ENCODE measurements at places on chromosomes 4 and X.

GRCh38 chrX:111511477-111511876, at the start of gene SERTM2:
Gene SERTM2 (plus strand): TSS chrX:111511645. CDS start chrX:111518858, 7,213 bp downstream.
- DNase-seq, result no peak

GRCh38 chr4:151401739-151402138, 7.2 kb upstream of the FHIP1A start:
- no peak for DNase-seq

GRCh38 chrX:22748093-22748999, 251.4 kb upstream of the DDX53 start:
- DNase-seq, result no peak

- DNase-seq, result no peak
These were observed 56.7 kb downstream of the FAM114A1 start for GRCh38 chr4:38924353-38924752.

DNA sequence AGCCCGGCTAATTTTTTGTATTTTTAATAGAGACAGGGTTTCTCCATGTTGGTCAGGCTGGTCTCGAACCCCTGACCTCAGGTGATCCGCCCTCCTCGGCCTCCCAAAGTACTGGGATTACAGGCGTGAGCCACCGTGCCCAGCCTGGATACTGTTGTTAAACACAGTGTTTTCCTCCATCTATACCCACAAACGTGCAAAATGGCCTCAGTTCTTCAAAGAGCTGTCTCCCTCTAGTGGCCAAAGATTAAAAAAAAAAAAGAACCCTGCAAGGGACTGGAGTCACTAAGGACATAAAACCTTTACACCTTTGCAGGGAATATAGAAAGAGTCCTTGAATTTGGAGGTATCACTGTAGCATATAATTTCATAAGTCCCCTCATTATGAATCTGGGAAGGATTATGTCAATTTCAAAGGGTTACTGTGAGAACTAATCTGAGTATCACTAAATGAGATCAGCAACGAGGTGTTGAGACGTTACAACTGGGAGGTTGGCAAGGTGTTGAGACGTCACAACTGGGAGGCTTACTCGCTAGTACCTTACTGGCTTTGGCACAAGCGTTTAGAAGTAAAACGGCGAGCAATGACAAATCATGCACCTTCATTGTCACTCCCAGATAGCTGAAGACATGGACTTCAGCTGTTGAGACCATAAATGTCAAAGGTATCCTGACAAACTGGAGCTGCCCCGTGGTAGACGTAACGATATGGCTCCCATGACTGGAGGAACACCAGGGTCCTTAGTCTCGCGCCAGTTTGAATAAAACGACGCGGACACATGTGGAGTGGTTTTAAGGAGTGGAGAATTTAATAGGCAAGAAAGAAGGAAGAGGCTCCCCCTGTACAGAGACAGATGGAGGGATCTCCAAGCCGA, 33.4 kb upstream of the ENPP6 start:
- DNase-seq, result no peak

DNA sequence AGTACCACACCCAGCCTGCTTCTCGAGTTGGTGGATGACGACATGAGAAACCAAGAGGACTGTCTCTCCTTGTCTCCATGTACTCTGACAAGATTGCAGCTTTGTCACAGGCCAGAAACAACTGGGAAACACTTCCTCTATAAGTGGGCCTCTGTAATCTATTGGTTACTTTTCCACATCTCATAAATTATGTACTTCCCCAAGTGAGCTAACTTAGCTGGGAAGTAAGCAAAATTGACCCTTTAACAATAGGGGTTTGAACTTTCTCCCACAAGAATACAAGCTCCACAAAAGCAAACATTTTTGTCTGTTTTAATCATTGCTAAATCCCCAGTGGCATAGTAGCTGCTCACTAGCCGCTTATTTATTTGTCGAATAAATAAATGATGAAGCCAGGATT, 14.1 kb upstream of the USO1 start:
- DNase-seq, result no peak

GRCh38 chr4:185261946-185262345, 52.5 kb downstream of the SNX25 start:
- DNase-seq, result no peak

DNA sequence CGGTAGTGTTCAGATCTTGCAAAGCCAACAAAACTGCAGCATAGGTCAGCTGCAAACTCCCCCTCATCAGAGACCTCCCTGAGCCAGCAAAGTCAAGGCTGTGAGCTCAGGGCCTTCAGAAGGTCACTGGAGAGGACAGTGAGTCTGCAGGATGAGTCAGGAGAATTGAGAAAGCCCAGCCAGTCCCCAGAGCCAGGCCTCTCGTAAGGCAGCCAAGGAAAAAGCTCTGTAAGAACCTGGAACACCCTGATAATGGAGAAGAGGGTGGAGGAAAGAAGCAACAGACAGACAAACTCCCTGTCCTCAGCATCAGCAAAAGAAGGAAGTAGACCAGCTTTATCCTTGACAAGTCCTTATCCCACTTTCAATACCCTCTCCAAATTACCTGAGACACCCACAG, 33.0 kb downstream of the GRIA3 start:
- no peak for DNase-seq

DNA sequence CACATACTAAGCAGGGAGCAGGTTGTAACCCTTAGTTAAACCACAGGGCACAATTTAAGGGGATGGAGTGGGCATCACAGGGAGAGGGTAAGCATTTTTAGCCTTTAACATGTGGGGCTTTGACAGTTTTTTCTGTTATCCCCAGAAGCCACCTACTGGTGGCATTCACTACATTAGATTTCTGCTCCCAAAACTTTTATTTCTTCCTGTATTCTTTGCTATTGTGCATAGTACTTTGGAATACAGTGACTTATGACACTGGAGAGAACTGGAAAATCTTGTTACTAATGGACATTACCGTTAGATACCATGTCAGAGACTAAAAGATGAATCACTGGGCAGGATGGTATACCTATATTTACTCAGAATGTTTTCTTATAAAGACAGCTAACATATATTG, 7.3 kb downstream of the TRIM75 start:
- DNase-seq, result no peak

DNA sequence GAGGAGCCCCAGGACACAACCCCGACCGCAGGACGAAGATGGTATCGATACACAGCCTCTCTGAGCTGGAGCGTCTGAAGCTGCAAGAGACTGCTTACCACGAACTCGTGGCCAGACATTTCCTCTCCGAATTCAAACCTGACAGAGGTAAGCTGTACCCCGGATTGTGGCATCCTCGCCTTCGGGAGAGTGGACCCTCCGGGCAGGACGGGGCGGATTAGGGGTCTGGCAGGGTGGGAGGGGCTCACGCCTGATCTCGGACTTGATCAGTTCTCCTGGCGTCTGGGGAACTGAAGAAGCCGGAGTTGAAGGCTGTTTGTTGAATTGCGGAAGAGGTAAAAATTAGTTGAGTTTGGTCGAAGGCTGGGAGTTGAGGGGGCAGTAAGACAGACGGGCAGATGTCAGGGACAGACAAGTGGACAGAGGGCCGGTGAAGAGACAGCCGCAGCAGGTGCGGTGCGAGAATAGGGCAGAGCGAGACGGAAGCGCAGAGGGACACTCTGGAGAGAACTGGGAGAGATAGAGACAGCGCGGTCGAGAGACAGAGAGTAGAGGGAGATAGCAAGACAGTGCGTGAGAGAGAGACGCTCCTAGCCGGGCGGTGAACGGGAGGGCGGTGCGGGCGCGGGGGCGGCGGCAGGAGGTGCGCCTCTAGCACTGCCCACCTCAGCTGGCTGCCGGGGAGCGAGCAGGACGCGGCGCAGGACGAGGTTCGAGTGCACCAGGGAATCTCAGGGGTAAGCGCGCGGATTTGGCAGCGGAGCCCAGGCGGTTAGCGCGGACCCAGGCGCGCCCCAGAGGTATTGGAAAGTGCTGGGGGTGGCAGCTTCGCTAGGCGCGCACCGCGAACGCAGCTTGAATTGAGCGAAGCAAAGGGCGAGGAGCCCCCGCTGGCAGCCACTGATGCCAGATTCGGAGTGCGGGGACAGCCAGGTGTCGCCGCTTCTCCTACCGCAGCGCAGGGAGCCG, 23.9 kb downstream of the ARHGAP36 start:
- DNase-seq, result no peak

GRCh38 chr4:4578981-4579380, 37.1 kb upstream of the STX18 start:
- no peak for DNase-seq

GRCh38 chr4:85784947-85785346, 310.0 kb downstream of the ARHGAP24 start:
- DNase-seq, result no peak

DNA sequence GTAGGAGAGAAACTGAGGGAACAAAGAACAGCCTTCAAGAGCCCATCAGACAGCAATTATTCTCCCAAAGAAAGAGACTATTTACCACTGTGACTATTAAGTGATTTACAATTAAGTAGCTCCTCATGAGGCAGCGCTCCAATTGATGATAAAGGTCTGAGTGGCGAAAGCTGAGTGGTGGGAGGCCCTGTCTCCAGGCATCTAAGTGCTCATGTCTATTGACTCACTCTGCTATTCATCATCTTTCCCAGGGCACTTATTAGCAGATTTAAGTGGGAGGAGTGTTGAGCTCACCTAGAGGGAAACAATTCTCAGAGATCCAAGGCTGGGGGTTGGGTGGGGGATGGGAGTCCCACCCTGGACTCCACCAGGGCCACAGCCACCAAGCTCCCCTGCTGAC, 23.3 kb downstream of the AMER1 start:
- no peak for DNase-seq

- no peak for DNase-seq
These were observed 266.6 kb downstream of the NKX6-1 start for GRCh38 chr4:84232309-84233095.

- DNase-seq, result no peak
These were observed 193.4 kb upstream of the PACRGL start for GRCh38 chr4:20506827-20507226.

GRCh38 chrX:112760697-112761096, 79.9 kb downstream of the AMOT start:
- no peak for DNase-seq

GRCh38 chrX:9164533-9165426, 130.9 kb upstream of the FAM9B start:
- DNase-seq, result no peak

- no peak for DNase-seq
These were observed 46.2 kb upstream of the MID1IP1 start for GRCh38 chrX:38754818-38755718.

DNA sequence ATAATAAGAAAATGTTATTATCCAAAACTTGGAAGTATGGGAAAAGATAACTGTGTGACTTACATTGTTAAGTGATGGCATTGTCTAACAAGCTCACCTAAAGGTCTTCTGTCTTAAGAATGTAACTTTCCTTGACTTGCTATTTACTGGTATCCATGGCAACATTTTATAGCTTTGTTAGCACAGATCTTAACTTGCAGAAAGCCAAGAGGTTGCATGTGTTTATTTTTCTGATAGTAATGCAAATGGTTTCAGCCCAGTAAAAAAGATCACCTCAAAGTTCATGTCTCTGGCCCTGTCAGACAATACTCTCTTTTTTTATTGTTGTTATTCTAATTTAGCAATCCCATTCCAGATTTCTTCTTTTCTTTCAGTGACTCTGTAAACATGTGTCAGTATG, 425.3 kb downstream of the SPRY1 start:
- DNase-seq, result no peak

DNA sequence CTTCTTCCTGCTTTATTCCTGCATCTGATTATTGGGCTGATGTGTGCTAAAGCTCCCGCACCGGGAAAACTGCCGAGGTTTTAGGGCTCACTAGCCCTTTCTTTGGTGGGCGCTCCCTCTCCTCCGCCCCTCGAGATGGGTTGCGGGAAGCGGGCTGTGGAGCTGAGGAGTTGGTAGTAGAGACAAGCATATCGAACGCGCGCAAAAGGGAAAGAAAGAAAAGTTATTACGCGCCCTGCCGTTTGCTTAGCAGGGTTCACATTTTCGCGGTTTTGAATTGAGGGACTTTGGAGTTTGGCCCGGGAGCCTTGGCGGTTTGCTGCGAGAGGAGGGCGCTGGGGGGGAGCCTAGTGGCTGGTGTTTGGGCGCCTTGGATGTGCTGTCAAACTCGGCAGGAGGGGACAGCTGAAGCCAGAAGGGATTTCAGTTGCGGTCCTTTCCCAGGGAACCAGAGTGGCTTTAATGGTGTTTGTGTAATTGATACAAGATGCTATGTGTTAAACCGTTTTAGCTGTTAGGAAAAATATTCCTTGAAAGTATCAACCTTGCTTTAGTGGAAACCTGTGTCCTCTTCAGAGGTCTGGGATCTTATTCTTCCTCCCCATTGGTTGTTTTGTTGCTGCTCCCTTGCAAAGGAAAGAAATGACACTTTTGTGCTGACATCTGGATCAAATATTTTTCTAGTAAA, 1.1 kb downstream of the GAB1 start:
- no peak for DNase-seq

GRCh38 chr4:157045507-157046127, 30.3 kb upstream of the GLRB start:
- peak; percentile 51 for DNase-seq

DNA sequence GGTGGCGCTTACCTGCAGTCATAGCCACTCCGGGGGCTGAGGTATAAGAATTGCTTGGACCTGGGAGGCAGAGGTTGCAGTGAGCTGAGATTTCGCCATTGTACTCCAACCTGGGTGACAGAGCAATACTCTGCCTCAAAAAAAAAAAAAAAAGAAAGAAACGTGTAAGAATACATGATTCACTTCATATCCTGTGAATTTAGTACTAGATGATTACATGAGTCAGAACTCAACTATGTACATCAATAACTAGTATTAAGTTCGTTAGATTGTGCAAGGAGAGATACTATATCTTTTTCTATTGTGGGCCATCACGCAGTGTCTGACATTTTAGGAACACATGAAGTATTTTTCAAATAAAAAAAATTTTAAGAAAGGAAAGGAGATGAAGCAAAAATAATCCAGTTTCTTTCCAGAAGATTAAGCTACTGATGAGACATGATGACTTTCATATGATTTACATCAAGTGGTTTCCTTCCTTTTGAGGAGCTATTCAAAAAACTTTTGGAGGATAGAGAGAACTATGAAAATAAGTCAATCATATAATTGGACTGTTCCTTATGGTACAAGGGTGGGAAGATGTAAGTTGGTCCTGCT, 64.7 kb upstream of the EXOC1L start:
- DNase-seq, result no peak

GRCh38 chr4:168710353-168710946, 213.6 kb downstream of the PALLD start:
- no peak for DNase-seq

DNA sequence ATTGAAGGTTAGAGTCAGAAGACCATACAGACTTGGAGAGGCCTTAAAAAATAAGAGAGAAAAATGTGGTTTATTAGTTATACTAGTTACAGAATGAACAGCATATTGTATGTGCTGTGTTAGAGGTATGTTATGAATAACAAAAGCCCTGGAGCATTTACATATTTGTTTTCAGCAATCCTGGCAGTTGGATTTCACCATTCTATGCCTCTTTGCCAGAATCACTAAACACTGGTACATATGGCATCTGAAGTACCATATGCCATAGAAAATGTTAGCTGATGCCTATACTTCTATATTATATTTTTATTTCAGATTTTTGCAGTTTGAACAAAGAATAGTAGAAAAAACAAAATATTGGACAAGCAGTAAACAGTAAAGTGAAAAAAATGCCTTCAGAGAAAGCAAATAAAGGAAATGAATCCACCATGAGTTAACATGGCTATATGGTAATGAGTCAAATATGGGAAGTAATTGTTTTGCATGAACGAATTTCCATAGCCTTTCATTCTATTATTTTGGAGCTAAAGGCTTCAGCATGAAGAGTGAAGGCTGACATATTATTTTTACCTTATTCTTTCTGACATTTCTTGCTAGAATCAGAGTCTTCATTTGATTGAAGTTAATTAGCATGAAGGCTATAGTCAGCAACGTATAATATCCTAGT, 41.9 kb upstream of the PRDM8 start:
- DNase-seq, result no peak

All from kidney epithelial cell (primary cell).